ENCODE measurements at places on chromosomes 11 and 22.
A peak's percentile ranks its signal among the peaks of the same experiment; 100 is the strongest.

GRCh38 chr11:102457056-102457677 is 4.6 kb upstream of the TMEM123 start:
- H3K4me3 ChIP-seq = no peak overlapping the region
- H3K4me1 ChIP-seq = no peaks in the 10 kb centered on the region
- no peak for DNase-seq

DNA sequence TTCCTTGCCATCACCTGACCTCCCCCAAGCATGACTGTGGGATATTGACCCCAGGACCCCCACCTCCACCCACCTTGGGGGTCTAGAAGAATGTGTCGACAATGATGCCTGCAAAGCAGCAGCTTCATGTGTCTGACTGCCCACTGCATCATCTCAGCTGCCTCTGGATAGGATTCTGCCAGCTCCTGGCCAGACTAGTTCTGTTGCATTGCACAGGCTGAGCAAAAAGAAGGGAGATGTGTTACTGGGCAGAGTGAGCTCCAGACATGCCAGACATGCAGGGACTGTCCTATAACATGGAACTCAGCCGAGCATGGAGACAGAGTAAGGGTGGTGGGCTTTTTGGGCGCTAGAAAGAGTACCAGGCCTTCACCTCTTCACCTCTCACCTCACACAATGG is 36.7 kb downstream of the FBXO7 start:
- H3K4me1 ChIP-seq = no peaks in the 10 kb centered on the region
- H3K27me3 ChIP-seq = no peaks in the 10 kb centered on the region
- no peaks in the 10 kb centered on the region for H3K36me3 ChIP-seq
- H3K27ac ChIP-seq = no peak overlapping the region
- DNase-seq = no peak
- H3K4me3 ChIP-seq = no peak overlapping the region

DNA sequence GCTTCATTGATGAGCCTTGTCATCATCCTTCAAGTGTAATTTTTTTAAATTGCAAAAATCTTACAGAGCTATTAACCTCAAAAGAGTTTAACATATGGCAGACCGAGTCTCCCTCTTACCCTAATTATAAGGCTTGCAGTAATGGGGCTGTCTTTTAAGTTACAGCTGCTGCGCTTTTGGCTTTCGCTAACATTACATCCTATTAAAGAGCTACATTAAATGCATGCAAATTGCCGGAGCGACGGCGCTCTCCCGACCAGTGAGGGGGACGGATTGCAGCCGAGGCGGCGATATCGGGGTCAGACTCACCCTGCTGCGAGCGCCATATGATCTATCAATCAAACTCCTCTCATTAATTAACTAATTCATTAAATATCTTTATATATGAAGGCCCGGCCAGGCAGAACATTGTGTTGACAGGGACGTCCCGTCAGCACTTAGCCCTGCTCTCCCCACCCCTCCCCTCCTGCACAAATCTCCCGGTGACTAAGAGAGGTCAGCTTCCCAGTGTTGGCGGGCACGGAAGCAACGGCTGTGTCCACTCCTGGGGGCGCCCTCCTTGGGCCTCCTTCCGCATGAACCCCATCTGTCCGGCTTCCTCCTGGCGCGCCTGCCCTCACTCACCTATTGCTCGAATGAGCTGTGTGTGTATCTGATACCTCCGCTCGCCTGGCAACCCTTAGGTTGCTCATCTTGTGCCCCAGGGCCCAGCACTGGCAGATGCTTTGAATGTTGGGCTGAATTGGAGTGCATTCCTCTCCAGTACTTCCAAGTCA is 156.0 kb upstream of the CADM1 start:
- no peak overlapping the region for H3K27ac ChIP-seq
- H3K4me1 ChIP-seq = peaks cover 4% of the 10 kb centered on the region
- no peaks in the 10 kb centered on the region for H3K27me3 ChIP-seq

GRCh38 chr11:22244986-22245592 is 52.2 kb downstream of the ANO5 start:
- DNase-seq = peak; percentile 35
- H3K27me3 ChIP-seq = no peaks in the 10 kb centered on the region
- H3K4me3 ChIP-seq = no peak overlapping the region
- H3K27ac ChIP-seq = no peak overlapping the region
- H3K4me1 ChIP-seq = no peaks in the 10 kb centered on the region

- no peaks in the 10 kb centered on the region for H3K27me3 ChIP-seq
- H3K4me3 ChIP-seq = no peak overlapping the region
- DNase-seq = no peak
- no peaks in the 10 kb centered on the region for H3K4me1 ChIP-seq
- H3K36me3 ChIP-seq = no peaks in the 10 kb centered on the region
- no peak overlapping the region for H3K27ac ChIP-seq
Observed at GRCh38 chr22:47189056-47189916, 426.8 kb downstream of the TBC1D22A start.

DNA sequence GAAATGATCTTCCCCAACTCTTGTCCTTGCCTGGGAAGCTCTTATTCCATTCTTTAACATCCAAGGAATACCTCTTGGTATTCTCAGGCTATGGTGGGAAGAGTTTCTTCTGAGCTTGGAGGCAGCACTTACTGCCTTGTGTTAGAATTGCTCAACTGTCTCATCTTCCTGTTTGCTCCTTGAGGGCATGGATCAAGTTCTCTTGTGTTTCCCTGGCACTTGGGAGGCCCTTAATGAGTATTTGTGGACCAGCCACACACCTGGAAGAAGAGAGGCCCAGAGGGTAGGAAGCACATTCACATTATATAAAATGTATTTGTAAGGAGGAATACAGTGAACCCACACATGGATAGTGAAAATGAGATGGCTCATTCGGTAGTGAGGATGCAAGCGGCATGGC is 3.4 kb upstream of the SORL1-AS1 start:
- no peaks in the 10 kb centered on the region for H3K36me3 ChIP-seq
- H3K27ac ChIP-seq = peak overlapping the region; percentile 33
- H3K4me3 ChIP-seq = no peak overlapping the region
- H3K27me3 ChIP-seq = no peaks in the 10 kb centered on the region

GRCh38 chr11:107711861-107712755 is at the start of gene SLN:
Gene SLN (minus strand): TSS chr11:107712056.
- no peaks in the 10 kb centered on the region for H3K4me1 ChIP-seq
- H3K36me3 ChIP-seq = no peaks in the 10 kb centered on the region
- no peak for DNase-seq
- no peak within 1 kb of the TSS for H3K27ac ChIP-seq
- no peaks in the 10 kb centered on the region for H3K27me3 ChIP-seq
- no peak within 1 kb of the TSS for H3K4me3 ChIP-seq

DNA sequence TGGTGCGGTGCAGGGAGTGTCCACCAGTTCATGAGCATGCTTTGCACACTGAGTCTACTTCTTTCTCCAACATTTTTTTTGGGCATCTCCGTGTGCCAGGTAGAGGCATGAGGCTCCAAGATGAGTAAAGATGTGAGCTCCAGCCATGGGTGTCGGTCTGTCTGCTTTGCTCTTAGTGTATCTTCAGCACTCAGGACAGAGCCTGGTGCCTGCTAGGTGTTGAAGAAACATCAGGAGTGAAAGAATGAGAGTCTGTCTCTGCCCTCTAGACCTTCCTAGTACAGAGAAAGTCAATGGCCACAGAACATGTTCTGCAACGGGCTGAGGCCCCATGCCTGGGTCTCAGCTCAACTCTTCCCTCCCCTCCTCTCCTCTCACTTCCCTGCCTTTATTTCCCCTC is 486.5 kb downstream of the TBC1D22A start:
- H3K27ac ChIP-seq = no peak overlapping the region
- no peak overlapping the region for H3K4me3 ChIP-seq
- no peaks in the 10 kb centered on the region for H3K27me3 ChIP-seq
- no peak for DNase-seq
- H3K36me3 ChIP-seq = no peaks in the 10 kb centered on the region

DNA sequence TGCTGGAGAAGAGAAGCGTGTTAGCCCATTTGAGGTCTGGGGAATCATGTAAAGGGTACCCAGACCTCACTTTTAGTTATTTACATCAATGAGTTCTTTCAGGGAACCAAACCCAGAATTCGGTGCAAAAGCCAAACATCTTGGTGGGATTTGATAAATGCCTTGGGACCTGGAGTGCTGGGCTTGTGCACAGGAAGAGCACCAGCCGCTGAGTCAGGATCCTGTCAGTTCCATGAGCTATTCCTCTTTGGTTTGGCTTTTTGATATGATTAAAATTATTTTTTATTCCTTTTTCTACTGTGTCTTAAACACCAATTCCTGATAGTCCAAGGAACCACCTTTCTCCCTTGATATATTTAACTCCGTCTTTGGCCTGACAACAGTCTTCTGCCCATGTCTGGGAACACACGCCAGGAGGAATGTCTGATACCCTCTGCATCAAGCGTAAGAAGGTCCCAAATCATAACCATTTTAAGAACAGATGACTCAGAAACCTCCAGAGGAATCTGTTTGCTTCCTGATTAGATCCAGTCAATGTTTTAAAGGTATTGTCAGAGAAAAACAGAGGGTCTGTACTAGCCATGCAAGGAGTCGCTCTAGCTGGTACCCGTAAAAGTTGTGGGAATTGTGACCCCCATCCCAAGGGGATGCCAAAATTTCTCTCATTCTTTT is 65.2 kb downstream of the ALX4 start:
- no peak overlapping the region for H3K27ac ChIP-seq
- H3K4me1 ChIP-seq = peaks cover 25% of the 10 kb centered on the region
- DNase-seq = no peak
- no peak overlapping the region for H3K4me3 ChIP-seq
- peaks cover 2% of the 10 kb centered on the region for H3K36me3 ChIP-seq

- no peak for DNase-seq
- H3K4me1 ChIP-seq = no peaks in the 10 kb centered on the region
- no peaks in the 10 kb centered on the region for H3K27me3 ChIP-seq
- no peak overlapping the region for H3K27ac ChIP-seq
Observed at GRCh38 chr11:29780756-29781155, 236.1 kb downstream of the KCNA4 start.

GRCh38 chr11:111097191-111097590 is 148.3 kb upstream of the POU2AF2 start:
- H3K4me1 ChIP-seq = no peaks in the 10 kb centered on the region
- peak; percentile 61 for DNase-seq
- H3K36me3 ChIP-seq = no peaks in the 10 kb centered on the region
- no peak overlapping the region for H3K27ac ChIP-seq
- no peaks in the 10 kb centered on the region for H3K27me3 ChIP-seq

GRCh38 chr11:122207921-122208764 is 92.1 kb upstream of the BLID start:
- no peak overlapping the region for H3K27ac ChIP-seq
- DNase-seq = no peak
- no peak overlapping the region for H3K4me3 ChIP-seq

GRCh38 chr11:10683429-10683828 is 10.1 kb downstream of the IRAG1 start:
- no peak overlapping the region for H3K4me3 ChIP-seq
- no peak overlapping the region for H3K27ac ChIP-seq
- DNase-seq = no peak
- no peaks in the 10 kb centered on the region for H3K27me3 ChIP-seq
- H3K36me3 ChIP-seq = no peaks in the 10 kb centered on the region

DNA sequence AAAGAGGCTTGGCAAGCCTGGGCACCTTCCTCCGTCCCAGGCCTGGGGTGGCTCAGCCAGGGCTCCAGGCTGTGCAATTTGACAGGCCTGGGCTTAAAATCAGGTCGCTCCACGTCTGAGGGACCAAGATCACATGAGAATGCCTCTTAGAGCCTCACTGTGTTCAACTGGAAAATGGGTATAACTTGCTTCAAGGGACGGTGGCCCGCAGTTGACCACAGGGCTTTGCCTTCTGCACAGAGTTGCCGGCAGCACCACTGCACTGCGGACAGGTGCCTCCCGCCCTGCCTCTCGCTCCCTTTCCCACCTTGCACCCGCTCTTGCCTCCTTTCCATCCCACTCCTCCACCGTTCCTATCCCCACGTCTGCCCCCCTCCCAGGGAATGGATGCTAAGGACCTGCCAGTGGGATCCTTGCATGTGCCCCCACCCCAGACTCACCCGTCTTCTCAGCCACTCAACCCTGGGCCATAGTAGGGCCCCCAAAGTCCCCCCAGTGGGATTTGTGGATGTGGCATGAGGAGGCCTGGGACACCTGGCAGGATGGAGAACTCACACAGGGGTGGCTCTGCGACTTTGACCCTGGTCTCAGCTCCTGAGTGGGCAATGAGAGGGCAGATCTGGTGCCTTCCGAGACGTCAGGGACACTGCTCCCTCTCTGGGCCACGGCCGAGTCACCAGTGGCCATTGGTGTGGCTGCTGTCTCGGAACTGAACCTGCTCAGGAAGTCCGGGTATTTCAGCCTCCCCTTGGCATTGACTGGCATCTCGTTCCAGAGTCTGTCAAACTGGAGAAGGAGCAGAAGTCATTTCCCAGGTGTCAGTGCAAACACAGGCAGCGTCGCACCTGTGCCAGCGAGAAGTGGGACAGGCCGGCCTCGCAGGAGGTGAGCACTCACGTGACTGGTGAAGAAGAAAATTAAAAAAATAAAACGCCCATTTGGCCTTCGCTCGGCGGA is 128.0 kb downstream of the MPPED1 start:
- peaks cover 3% of the 10 kb centered on the region for H3K36me3 ChIP-seq
- no peak overlapping the region for H3K4me3 ChIP-seq
- H3K27me3 ChIP-seq = no peaks in the 10 kb centered on the region
- H3K4me1 ChIP-seq = no peaks in the 10 kb centered on the region

DNA sequence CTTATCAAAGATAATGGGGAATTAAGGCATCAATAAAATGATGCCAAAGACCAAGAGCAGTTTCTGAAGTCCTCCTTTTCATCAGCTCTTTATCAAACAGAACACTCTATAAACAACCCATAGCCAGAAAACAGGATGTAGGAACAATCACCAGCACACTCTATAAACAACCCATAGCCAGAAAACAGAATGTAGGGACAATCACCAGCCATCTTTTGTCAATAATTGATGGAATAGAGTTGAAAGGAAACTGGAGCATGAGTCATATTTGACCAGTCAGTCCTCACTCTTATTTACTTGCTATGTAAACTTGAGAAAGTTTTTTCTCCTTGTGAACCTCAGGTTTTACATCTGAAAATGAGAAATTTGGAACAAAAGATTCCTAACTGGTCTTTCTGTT is 10.0 kb downstream of the MS4A2 start:
- no peak overlapping the region for H3K27ac ChIP-seq
- no peaks in the 10 kb centered on the region for H3K36me3 ChIP-seq
- no peak for DNase-seq
- no peaks in the 10 kb centered on the region for H3K27me3 ChIP-seq
- no peak overlapping the region for H3K4me3 ChIP-seq
- H3K4me1 ChIP-seq = no peaks in the 10 kb centered on the region

DNA sequence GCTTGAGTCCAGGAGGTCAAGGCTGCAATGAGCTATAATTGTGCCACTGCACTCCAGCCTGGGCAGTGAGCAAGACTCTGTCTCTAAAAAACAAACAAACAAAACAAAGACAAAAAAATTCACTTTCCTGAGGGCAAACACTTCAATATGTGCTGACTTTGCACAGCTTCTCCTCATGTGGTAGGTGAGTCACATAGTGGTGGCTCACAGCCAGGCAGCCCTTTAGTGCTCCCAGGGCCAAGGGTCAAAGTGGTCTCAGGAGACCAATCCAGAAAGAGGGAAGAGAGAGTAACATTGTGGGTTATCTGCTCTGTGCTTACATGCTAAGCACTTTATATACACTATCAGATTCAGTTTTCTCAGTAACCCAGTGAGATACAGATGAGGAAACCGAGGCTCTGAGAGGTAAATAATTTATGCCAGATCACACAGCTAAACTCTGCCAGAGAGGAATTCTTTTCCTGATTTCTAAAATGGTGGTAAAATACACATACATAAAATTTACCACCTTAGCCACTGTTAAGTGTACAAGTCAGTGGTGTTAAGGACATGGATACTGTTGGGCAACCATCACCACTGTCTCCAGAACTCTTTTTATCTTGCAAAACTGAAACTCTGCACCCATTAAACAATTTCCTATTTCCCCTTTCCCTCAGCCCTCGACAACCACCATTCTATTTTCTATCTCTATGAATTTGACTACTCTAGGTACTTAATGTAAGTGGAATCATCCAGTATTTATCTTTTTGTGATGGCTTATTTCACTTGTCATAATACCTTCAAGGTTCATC is 231.7 kb upstream of the NARS2 start:
- DNase-seq = no peak
- H3K27me3 ChIP-seq = no peaks in the 10 kb centered on the region
- no peak overlapping the region for H3K27ac ChIP-seq
- no peaks in the 10 kb centered on the region for H3K36me3 ChIP-seq
- H3K4me3 ChIP-seq = no peak overlapping the region
